ENCODE measurements at places on chromosomes 7 and 10. TPM values are rescaled to one million over a fixed set of nuclear protein-coding genes. Genes with fewer than 3 reads are reported as not detected.

DNA sequence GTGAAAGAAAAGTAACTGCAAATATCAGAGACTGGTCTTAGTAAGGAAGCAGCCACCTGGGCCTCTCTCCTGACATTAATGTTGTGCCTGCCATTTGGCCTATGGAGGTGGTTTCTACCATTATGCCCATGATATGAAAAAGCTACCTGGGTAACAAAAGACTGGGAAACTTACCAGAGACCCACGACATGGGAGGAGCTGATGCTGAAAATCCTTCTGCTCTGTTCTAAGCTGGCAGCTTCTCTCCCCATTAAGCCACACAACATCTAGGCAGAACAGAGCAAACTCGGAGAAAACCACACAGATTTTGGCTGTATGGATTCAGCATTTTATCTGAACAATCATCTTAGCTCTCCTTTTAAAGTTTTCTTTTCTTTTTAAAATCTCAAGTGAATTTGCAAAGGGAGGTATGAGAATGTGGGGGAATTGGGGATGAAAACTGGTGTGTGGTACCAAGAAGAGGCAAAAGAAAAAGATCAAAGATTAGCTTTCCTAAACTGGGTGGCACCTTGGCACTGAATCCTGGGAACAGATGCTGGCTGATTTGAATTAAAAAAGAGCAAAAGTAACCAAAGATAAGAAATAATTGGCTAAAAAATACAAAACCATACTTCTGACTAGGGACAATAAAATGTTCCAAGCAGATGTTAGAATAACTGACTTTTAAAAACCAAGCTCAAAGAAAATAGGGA lies 128.6 kb upstream of the ANKRD1 start:
- H3K27me3 ChIP-seq, result no peaks in the 10 kb centered on the region
- no peak for DNase-seq

HECW1 gene
- 1.9 TPM for total RNA-seq

DNA sequence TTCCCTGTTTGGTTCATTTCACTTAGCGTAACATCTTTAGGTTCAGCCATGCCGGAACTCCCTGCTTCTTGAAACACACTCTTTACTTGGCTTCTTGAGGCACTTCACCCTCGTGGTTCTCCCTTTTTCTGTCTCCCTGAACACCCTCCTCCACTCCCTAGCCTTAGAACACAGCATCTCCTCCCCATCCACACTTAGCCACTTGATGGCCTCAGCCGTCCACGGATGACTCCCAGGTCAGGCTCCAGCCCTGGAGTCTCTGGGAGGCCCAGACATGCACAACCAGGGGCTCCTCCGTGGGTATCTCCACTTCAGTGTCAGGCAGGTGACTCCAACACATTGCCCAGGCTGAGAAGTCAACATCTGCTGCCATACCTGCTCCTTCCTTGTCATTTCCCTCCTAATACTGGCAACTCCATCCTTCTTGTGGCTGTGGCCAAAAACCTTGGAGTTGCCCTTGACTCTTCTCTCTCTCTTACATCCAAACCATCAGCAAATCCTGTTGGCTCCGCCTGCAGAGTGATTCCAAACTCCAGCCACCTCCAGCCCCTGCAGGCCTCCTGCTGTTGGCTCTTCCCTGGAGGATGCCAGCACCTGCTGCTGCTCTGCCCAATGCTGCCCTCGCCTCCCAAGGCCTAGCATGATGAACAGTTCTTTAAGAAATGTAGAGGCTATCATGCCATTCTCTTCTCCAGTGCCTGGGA lies 8.4 kb upstream of the INMT start:
- no peaks in the 10 kb centered on the region for H3K36me3 ChIP-seq
- H3K27me3 ChIP-seq, result no peaks in the 10 kb centered on the region
- no peak overlapping the region for H3K27ac ChIP-seq
- no peak for DNase-seq
- no peaks in the 10 kb centered on the region for H3K4me1 ChIP-seq

GRCh38 chr7:33862946-33863814 lies 42.2 kb upstream of the BMPER start:
- no peaks in the 10 kb centered on the region for H3K27me3 ChIP-seq
- H3K4me3 ChIP-seq, result no peak overlapping the region

DNA sequence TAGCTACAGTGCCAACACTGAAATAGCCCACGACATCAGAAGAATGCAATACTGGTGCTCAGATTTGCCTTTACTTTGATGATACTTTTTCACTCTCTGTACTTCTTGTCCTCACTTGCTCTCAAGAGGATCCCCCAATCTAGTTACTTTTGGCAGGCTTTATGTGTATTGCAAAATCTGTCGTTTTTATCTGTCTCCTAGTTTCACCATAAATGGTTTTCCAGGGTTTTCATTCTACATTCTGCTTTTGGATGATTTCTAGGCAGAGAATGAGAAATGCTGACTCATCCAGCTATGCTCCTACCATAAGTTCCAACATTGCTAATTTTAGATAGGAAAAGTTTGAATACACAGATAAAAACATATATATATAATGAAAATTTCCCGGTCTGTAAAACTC lies 659.5 kb upstream of the NRG3 start:
- H3K36me3 ChIP-seq, result no peaks in the 10 kb centered on the region
- no peak overlapping the region for H3K4me3 ChIP-seq
- no peak overlapping the region for H3K27ac ChIP-seq
- H3K27me3 ChIP-seq, result no peaks in the 10 kb centered on the region
- DNase-seq, result no peak
- H3K4me1 ChIP-seq, result no peaks in the 10 kb centered on the region

GRCh38 chr10:101745074-101745696 lies 30.7 kb downstream of the FGF8 start:
- H3K4me1 ChIP-seq, result no peaks in the 10 kb centered on the region
- H3K4me3 ChIP-seq, result no peak overlapping the region
- no peak for DNase-seq
- no peaks in the 10 kb centered on the region for H3K36me3 ChIP-seq
- H3K27me3 ChIP-seq, result no peaks in the 10 kb centered on the region

BCAP29 gene
- 48.5 TPM for total RNA-seq

GRCh38 chr7:78279032-78279431 lies 480.5 kb downstream of the PHTF2 start:
- no peak overlapping the region for H3K4me3 ChIP-seq
- no peak for DNase-seq
- H3K27me3 ChIP-seq, result no peaks in the 10 kb centered on the region
- H3K4me1 ChIP-seq, result no peaks in the 10 kb centered on the region

- no peaks in the 10 kb centered on the region for H3K36me3 ChIP-seq
- no peak overlapping the region for H3K4me3 ChIP-seq
- no peaks in the 10 kb centered on the region for H3K4me1 ChIP-seq
- H3K27ac ChIP-seq, result no peak overlapping the region
- no peaks in the 10 kb centered on the region for H3K27me3 ChIP-seq
- no peak for DNase-seq
Measured at GRCh38 chr7:25638068-25638467, 409.8 kb upstream of the NPVF start.

PNLIPRP3 gene
- total RNA-seq, result not detected

- H3K4me3 ChIP-seq, result no peak overlapping the region
- no peaks in the 10 kb centered on the region for H3K36me3 ChIP-seq
- no peak for DNase-seq
Measured at GRCh38 chr10:43595739-43596298, 10.4 kb upstream of the ZNF485 start.

- no peak for DNase-seq
- no peak overlapping the region for H3K27ac ChIP-seq
- H3K4me1 ChIP-seq, result peaks cover 5% of the 10 kb centered on the region
- H3K4me3 ChIP-seq, result peak overlapping the region; percentile 44
- peaks cover 10% of the 10 kb centered on the region for H3K27me3 ChIP-seq
Measured at GRCh38 chr7:86644282-86645224, 844 bp downstream of the GRM3 start.

DNA sequence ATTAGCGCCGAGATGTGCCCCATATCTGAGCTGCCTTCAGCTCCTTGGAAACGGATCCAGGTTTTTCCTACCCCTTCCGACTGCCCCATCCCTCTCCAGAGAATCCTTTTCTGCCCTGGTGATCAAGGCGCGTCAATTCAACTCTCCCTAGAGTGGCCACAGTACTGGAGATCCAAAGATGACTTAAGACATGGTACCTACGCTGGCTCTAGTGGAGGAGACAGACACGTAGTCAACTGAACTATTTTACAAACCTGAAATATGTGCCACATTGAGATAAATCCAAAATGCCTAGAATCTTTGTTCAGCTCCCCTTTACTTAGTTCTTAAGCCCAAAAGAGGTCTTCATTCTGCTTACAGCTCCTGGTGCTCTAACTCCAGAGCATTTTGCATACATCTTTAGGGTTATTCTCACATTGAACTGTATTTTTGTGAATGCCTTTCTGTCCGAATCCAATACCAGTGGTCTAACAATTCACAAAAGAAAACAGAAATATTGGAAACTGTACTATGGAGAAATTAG lies 444 bp upstream of the TNPO3 start:
- no peaks in the 10 kb centered on the region for H3K27me3 ChIP-seq
- no peak for DNase-seq
- H3K4me1 ChIP-seq, result peaks cover 17% of the 10 kb centered on the region
- H3K36me3 ChIP-seq, result peaks cover 6% of the 10 kb centered on the region

Measured in psoas muscle (tissue), 8 donors.